ENCODE measurements at places on chromosomes 11 and 22. TPM values are rescaled to one million over a fixed set of nuclear protein-coding genes. Genes with fewer than 3 reads are reported as not detected.

The VSIG2 gene
- total RNA-seq = not detected

GRCh38 chr11:73402834-73403185 lies 26.6 kb downstream of the RELT start:
- H3K27me3 ChIP-seq = no peaks in the 10 kb centered on the region
- DNase-seq = peak; percentile 17
- H3K36me3 ChIP-seq = no peaks in the 10 kb centered on the region
- no peak overlapping the region for H3K27ac ChIP-seq

DNA sequence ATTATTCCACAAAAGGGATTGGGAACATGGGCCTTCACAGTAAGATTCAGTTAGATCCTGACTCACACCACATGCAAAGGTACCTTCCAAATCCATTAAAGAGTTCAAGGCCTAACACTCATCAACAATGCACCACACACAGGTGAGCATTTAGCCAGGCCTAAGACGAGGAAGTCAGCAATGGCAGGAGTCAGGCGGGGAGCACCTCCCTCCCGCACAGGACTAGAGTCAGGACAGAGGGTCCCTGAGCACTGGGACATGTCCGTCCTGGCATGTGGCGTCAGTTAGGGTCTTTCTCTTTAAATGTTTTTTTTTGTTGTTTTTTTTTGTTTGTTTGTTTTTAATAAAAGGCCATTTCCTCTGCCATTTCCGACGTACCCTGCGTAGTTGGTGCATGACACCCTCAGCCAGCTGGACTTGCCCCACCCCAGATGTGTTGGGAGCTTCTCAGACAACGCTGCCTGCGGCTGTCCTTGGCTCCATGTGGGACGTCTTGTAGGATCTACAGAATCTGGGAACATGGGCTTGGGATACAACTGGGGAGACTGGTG lies 1458.6 kb downstream of the BRD1 start:
- H3K36me3 ChIP-seq = no peaks in the 10 kb centered on the region
- H3K4me3 ChIP-seq = no peak overlapping the region
- H3K27me3 ChIP-seq = no peaks in the 10 kb centered on the region
- H3K4me1 ChIP-seq = no peaks in the 10 kb centered on the region
- H3K27ac ChIP-seq = no peak overlapping the region

The SLC17A6 gene
- total RNA-seq = not detected

The XKR3 gene
- total RNA-seq = 0.17 TPM

DNA sequence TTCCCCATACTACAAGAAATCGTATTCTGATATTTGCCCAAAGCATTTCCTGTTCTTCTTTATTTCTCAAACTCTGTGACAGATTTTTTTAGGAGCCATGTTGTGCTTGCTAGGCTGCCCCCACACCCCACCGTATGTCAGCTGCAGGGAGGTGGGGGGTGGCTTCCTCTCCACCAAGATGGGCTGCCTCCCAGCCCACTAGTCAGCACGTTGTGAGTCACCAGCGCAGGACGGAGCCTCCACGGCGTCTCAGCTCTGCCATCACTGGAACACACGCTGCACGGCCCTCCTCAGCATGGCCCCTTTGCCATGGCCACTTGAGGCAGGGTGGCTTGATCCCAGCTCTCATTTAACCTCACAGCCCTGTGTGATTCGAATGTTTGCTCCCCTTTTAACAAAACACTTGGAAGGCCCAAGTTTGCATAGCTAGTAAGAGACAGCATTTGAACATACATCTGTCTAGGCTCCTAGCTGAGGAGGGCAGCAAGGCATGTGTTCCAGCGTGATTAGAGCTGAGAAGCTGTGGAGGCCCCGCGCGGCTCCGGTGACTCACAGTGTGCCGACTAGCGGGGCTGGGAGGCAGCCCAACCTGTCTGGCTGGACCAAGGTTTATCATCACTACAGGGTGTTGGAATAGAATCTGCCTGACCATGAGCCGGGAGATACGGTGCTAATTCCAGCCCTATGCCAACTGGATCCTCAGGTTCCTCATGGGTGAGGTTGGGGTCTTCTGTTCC lies 180.7 kb upstream of the NCAM1 start:
- peak; percentile 36 for DNase-seq
- peaks cover 39% of the 10 kb centered on the region for H3K27me3 ChIP-seq
- peaks cover 4% of the 10 kb centered on the region for H3K4me1 ChIP-seq
- no peak overlapping the region for H3K4me3 ChIP-seq

GRCh38 chr22:49674479-49675050 lies 153.1 kb downstream of the BRD1 start:
- no peaks in the 10 kb centered on the region for H3K4me1 ChIP-seq
- H3K4me3 ChIP-seq = no peak overlapping the region
- no peak for DNase-seq
- no peaks in the 10 kb centered on the region for H3K27me3 ChIP-seq
- no peak overlapping the region for H3K27ac ChIP-seq

- H3K4me1 ChIP-seq = peaks cover 10% of the 10 kb centered on the region
- H3K36me3 ChIP-seq = peaks cover 84% of the 10 kb centered on the region
- H3K27ac ChIP-seq = peak overlapping the region; percentile 28
These were observed 17.8 kb upstream of the NEU3 start for GRCh38 chr11:74970852-74971395.

The NNMT gene
- total RNA-seq = 638 TPM

- peaks cover 55% of the 10 kb centered on the region for H3K36me3 ChIP-seq
- H3K4me1 ChIP-seq = no peaks in the 10 kb centered on the region
- no peaks in the 10 kb centered on the region for H3K27me3 ChIP-seq
- no peak overlapping the region for H3K4me3 ChIP-seq
- no peak overlapping the region for H3K27ac ChIP-seq
These were observed 21.5 kb downstream of the BIRC2 start for GRCh38 chr11:102368472-102368871.

Data from MCF 10A (cell line).